ENCODE measurements at places on chromosomes 6 and 20.
A peak's percentile ranks its signal among the peaks of the same experiment; 100 is the strongest.

DNA sequence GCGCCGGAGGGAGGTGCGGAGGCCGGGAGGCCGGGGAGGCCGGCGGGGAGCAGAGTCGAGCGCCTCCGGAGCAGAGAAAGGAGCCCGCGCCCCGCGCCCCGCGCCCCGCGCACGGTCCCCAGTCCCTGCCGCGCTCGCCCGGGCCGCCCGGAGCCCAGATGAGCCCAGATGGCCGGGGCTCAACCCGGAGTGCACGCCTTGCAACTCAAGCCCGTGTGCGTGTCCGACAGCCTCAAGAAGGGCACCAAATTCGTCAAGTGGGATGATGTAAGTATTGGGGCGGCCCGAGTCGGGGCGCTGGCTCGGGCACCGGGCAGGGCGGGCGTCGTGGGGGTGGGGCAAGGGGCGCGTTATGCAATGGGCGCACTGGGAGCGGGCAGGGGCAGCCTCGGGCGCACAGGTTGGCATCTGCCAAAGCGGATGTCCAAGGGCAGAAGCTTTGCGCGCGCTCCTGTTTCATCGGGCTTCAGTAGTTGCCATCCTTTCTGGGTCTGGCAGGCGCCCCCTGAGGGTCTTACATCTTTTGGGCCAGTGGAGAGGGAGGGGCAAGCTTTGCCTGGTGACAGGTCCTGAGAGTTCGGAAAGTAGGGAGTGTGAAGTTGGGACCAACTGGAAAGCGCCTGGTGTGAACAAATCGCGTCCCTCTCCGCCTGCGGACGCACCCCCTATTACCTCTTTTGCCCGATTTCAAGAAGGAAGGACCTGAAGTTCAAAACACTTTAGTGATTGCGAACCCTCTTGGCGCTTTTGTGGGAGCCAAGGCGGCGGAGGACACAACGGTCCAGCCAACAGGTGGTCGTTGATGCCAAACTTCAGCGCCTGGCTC, 631 bp downstream of the PLCB1 start:
- DNase-seq = peak; percentile 18

GRCh38 chr20:62977613-62978560, 25.4 kb downstream of the SLC17A9 start:
- DNase-seq = peak; percentile 46

GRCh38 chr20:61818746-61819573, 246.7 kb downstream of the TAF4 start:
- no peak for DNase-seq

DNA sequence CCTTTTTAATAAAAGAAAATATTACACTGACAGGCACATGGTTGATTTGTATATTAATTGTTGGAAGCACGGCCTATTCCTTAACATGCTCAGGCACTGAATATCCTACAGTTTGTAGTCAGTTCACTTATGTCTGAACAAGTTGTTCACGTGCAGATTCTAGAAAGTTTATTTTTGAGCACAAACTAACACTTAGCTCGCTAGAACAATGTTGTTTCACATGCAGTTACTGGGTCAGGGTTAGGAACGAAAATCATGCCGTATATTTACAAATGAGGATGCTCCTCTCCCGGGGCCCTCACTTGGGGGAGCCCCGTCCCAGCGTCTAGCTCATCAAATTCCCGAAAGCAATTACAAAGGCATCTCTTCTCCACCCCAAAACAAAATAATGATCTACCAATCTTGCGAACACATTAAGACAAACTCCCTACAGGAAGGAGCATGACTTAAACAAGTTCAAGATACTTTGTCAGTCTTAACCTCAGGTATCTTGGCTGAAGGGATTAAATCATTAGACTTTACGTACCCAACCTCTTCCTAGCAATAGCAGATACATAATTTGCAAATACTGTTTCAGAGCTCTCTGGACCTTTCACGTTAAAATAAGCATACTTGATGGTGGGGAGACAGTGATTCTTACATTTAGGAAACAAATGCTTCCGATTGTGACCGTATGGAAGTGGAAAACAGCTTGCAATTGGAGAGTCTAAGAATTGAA, 1.5 kb downstream of the MAP7 start:
- DNase-seq = no peak

DNA sequence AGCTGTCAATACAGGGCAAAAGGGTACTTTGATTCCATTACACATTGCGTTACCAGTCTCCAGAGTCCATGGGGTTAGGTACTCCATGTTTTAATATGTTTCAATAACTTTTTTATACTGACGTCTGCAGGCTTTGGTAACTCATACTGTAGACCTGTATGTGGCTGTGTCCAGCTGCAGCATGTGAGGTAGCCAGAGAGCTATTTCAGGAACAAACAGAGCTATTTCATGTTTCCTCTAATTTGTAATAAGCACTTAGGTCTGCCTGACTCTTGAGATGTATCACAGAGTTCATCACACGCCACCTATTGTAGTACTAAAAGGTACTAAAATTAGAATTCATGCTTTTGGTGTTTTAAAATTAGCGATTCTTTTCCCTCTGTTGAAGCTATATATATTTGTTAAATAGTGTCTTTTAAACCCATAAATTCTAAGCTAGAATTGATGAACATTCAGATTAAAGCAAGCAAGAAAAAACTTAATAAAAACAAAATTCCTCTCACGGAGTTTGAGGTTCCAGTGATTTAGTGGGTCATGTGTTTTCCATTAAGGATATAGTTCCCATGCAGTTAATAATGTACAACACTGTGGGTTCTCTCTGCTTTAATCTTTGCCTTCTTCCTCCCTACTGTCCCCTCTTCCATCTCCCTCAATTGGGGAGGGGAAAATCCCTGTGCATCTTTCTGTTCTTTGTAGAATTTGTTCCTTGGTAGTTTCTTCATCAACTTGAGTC, 37.0 kb downstream of the FOXO3 start:
- no peak for DNase-seq

GRCh38 chr20:55561259-55561658, 444.1 kb downstream of the CBLN4 start:
- no peak for DNase-seq

DNA sequence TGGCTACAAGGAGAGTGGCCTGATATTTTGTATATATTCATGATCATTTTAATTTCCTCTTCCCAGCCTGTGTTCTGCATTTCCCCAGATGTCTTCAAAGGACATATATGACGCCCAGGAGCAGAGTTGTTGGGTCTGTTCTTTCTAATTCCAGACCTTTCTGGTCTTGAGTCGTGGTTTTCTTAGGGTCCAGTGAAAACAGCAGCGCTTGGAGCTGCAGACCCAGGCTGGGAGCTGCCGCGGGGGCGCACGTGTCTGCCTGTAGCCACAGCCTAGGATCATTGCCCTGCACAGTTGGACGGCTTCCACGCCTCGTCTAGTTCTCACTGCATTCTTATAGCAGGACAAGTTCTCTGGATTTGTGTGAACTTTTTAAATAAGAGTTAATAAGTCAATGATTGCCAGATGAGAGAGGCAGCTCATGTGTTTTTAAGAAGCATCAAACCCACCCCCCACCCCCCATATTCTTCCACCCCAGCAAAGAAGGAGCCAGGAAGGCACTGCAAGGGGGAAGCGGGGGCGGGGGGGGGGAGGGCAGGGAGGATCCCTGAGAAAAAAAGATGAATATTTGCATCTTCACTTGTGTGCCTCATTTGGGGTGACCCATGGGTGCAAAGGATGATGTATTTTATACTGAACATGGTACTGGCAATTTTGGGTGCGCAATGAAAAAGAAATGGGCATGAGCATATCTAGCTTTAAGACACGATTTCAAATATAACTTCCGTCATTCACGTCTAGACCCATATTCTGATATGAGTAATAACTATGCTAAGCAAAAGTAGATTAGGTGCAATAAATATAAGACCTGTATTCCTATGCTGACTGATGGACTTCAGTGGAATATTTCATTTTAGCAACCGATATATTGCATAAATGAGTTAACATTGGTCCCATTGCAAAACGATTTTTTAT, 160.0 kb downstream of the TBXT start:
- DNase-seq = no peak

DNA sequence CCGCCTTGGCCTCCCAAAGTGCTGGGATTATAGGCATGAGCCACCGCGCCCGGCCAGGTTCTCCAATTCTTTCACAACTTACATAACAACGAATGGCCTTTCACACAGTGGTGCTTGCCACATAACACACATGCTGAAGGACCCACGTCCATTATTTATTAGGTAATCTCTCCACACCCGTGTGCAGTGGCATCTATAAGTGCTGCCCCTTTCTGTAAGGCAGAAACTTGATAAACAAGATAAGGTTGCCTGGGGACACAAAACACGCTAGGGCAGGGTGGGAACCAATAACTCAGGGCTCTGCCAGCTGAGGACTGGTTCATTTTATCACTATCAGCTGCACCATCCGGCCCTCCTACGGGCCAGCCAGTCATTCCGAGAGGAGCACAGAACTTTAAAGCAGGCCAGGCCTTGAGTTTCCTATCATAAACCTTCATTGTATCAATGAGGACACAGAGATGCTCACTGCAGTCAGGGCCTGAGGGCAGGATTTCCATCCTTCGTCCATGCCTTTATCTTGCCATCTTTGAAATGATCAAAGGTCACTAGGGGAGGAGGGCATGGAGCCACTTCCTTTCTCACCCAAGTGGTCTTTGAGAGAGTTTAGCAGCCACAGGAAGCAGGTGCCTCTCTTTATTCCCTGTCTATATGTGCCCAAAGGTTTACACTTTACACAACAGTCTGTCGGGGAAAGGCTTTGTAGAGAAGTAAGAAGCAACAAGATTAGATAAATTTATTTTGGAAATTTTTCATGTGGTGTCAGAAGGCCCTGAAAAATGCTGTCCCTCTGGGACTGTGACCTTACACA, 37.6 kb downstream of the GPLD1 start:
- no peak for DNase-seq

DNA sequence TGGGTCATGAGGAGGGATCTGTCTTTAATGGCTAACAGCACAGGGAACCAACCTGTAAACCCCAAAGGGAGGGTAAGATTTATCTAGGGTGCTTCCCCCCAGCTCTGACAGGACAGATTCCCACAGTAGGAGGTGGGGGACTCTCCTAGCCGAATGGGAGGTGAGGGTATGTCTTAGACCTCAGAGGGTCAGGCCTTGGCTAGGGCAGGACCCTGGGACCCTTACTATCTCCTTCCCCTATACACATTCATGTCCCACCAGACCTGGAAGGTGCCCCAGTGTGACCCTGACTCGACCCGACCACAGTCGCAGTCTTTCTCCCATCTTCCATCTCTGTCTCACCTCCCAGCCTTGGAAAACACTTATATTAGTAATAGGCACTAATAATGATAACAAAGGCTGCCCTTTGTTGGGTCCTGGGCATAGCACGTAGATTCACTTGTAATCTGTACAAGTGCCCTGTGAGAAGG, 36.8 kb downstream of the VEGFA start:
- no peak for DNase-seq

DNA sequence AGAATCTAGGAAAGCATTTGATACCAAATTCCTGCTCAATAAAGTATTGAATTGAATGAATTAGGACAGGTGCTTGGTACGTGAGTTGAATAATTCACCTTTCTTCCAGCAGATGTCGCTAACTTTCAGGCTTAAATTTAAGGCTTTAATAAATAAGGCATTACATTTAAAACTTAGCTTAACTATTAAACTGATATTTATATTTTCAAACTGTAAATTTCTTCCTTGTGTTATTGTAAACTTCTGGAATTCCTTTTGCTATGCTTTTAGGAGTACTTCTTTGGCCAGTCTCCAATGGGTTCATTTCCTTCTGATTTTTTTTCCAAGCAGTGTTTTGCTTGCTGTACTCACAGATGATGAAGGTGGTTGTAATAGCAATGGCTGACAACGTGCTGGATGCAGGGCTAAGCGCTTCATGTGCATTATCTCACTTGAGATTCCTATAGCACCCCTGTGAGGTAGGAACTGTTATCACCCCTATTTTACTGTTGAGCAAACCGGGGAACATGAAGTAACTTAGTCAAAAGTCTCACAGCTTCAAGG, 71.3 kb upstream of the SLC2A12 start:
- DNase-seq = peak; percentile 15

DNA sequence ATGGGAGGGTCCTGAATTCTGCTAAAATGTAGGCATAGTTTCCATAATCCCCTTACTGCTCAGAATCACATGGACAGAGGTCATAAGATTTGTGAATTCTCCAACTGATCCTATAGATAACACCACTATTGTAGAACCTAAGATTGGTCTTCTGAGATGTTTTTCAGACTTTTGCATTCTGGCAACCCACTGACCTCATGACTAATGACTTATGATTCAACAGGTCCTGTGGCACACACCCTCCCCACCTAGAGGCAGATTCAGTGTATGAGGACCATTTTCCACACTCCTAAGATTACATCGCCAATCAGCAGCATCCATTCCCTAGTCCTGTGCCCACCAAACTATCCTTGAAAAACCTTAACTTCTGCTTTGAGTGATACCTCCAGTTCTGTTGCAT, 207.2 kb downstream of the BTBD9 start:
- no peak for DNase-seq

DNA sequence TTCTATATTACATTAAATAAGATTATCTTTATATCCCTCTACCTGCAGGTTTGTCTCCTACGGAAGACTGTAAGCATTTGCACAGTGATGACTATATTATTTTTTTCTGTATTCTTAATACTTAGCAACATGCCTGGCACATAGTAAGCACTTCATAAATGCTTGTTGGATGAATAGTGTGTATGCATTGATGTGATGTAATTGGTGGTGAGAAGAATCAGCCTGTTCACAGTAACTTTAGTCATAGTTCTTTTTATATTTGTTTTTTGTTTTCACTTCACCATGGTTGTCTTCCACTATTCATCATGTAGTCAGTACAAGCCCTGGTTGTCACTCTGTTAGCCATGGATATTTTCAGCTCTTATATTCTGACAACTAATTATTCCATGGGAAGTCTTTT, 184.0 kb upstream of the FLRT3 start:
- DNase-seq = no peak

DNA sequence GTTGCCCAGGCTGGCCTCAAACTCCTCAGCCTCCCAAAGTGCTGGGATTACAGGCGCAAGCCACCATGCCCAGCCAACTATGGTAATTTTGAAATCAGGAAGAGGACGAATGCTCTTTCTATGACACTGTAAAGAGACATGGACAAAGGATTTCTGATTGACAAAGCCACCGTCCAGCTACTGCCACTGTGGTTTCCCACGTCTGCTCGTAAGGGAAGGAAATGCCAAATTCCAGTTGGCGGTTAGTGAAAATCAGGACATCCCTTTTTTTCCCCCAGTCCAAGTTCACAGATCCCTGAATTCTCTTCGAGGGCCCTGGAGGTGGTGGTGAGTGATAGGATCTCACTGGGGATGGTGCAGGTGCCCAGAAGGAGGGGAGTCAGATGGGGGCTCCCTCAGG, 31.2 kb downstream of the SNAI1 start:
- DNase-seq = peak; percentile 79

GRCh38 chr20:30489614-30490003, 767.9 kb upstream of the DEFB115 start:
- no peak for DNase-seq

GRCh38 chr6:75588948-75589347, 12.7 kb upstream of the SENP6 start:
- DNase-seq = no peak

DNA sequence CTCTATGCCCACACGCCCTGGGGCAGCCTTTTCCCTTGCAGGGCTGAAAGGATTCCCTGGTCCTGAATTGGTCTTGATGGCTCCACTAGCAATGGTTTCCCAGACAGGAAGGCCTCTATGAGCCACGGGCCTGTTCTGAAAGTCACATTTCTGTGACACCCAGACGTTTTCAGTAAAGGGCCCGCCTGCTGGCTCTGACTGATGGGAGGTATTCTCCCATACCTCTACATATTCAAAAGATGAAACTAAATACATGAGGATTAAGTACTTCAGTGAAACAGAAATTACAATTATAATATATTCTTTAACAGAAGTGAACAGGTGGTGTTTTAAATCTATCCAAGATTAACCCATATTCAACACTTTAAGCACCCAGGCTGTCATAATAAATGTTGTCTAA, 629.8 kb downstream of the CDH26 start:
- DNase-seq = no peak

- no peak for DNase-seq
Measured at GRCh38 chr6:122184401-122184827, 215.0 kb upstream of the HSF2 start.

All from inflammatory macrophage treated with lipopolysaccharide for 1 hour (primary cell).